ENCODE measurements at places on chromosomes 7 and 10. TPM values are rescaled to one million over a fixed set of nuclear protein-coding genes. Genes with fewer than 3 reads are reported as not detected.

GRCh38 chr7:77367976-77368375, 48.2 kb downstream of the GSAP start:
- DNase-seq: no peak

- DNase-seq: no peak
Observed at GRCh38 chr7:120785095-120785494, 72.8 kb downstream of the TSPAN12 start.

DNA sequence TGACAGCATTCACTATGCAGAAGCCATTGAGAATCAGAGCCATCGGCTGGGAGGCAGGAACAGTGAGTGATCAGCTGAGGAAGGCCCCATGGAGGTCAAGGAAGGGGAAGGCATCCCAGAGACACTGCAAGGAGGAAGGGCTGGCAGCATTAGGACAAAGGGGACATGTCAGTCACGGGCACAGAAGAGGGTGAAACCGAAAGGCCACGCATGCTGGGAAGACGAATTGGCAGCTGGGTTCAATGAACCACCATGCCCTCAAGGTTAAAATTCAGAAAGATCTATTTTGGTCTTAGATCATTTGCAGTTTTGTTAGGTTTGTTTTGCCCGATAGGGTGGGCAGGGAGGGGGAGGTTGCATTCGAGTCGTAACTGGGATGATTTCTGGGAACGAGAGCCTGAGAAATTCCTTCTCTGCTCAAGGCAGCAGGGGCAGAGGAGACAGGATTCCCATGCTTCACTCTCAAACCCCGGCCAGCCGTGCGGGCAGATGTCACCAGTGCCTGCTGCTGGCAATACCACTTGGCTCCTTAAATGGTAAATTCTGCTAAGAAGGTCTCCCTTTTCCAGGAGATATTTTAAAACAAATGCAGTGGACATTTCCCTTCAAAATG, 57.7 kb downstream of the ASB13 start:
- no peak for DNase-seq

BBIP1 gene
- total RNA-seq: 23.4 TPM

REPIN1 gene
- total RNA-seq: 228 TPM
